Activated CD8-positive, alpha-beta memory T cell treated with anti-CD3 and anti-CD28 coated beads, Interleukin-2, amount 10 ng/mL, durations not matched to agents 7 days and 5 days (primary cell): ENCODE measurements at places on chromosomes 2 and 18. TPM values are rescaled to one million over a fixed set of nuclear protein-coding genes. Genes with fewer than 3 reads are reported as not detected.

DNA sequence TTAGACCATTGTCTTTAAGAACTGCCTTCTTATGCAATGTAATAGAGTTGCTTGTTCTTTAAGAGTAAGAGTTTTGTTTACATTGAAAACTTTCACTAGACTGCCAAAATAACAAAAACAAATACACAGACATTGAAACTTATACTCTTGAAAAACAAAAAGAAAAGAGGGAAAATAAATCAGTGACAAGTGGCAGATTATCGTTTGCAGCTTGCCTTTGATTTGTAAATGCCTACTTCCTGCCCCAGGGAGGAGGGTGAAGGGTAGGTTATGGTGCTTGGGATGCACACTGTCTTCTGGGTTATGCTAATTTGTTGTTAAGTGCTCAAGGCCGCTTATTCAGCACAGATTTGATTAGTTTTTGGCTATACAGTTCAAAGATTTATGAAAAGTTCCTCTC is 198.7 kb downstream of the TGIF1 start:
- DNase-seq: no peak

GRCh38 chr2:195520671-195521155 is 136.3 kb upstream of the SLC39A10 start:
- DNase-seq: no peak

DNA sequence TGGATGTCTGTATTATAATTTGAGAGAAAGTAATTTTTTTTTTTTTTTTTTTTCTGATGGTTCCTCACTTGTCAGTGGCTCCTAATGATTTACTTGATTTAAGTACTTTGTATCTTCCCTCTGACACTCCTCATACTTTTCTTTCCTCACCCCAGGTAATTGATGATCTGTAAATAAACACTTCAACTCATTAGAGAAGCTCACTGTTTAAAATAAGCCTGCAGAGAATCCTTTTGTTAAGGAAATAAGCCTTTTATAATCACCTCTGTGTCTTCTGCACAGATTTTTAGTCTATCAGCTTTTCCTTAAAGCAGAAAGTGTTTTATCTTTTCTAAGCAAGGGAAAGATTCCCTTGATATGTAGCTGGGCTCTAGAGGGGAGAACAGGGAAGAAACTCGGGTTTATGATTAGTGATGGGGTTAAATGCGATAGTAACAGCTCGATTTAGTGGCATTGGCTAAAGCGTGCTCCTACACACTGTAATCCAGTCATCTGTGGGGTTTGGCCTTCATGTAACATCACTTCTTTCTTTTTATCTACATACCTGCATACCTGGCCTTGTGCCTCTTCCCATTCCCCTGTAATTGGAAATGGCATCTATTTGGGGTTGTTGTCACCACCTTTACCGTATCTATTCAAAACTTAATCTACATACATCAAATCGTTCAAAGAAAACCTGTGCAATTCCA is 60.1 kb upstream of the LRRTM1 start:
- DNase-seq: no peak

GRCh38 chr2:42127425-42128424 is 41.4 kb upstream of the EML4 start:
- DNase-seq: no peak

GRCh38 chr2:121273116-121273515 is 11.9 kb downstream of the TFCP2L1 start:
- no peak for DNase-seq

DNA sequence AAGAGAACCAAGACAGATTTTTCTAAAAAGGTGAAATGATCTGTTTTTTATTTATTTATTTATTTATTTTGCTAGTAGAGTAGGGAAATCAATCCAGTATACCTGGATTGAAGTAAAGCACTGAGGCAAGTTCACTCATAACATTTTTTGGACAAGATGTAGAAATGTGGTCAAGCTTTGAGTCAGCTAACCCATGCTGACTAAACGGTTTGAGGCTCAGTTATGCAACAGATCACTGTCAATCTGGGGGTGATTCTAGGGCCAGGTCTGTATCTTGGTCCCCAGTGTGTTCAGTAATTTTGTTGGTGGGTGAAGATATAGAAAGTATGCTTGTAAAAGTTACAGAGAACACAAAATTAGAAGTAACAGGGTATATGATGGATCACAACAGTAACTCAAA is 60.2 kb downstream of the RMDN2 start:
- peak; percentile 43 for DNase-seq

DNA sequence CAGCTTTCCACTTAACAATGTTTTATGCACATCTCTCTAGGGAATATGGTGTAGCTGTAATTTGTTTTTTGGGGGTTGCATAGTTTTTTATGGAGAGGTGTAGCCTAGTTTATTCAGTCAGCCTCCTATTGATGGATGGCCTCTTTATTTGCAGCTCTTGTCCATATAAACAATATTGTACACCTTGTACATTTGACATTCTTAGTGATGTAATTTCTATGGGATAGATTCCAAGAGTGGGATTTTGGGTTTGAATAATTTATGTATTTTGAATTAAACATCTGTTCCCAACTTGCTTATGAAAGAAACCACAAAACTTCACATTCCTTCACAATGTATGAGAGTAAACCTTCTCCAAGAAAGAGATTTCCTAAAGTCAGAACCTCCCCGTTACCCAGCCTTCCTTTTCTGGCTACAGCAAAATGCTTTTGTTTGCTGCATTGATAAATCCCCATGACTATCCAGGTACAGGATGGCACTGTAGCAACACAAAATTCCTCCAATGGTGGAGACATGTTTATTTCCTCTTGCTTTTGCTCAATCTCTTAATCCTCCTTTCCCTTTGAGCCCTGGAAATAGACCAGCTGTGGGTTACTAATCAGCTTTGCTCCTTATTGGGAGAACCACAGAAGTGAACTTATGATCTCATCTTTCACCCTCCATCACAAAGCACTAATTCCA is 58.4 kb upstream of the GALR1 start:
- no peak for DNase-seq

DNA sequence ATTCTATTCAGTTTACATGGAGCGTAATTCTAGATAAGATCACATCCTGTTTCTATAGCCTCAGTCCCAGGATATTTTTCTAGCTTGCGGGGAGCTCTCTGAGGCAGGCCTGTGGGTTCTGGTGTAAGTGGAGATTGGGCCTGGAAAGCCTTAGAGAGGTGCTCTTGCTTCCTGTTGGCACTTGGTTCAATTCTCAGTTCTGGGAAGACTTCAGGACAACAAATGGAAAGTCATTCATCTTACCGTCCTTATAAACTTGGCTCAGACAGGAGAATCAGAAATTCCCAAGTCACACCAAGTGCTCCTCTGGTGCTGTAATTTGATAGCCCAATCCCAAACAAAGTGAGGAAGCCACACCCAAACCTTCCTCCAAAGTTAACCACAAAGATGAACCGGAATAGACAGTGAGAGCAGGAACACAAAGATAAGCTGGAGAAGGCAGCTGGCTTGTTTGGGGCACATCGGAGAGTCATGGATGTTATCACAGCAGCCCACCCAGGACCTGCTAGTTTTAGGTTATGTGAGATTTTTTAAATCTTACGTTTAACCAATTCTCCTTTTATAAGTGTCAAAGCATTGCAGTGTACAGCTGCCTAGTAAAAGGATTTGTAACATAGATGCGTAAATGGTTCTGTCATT is 144.3 kb upstream of the MAP3K20 start:
- DNase-seq: no peak

DNA sequence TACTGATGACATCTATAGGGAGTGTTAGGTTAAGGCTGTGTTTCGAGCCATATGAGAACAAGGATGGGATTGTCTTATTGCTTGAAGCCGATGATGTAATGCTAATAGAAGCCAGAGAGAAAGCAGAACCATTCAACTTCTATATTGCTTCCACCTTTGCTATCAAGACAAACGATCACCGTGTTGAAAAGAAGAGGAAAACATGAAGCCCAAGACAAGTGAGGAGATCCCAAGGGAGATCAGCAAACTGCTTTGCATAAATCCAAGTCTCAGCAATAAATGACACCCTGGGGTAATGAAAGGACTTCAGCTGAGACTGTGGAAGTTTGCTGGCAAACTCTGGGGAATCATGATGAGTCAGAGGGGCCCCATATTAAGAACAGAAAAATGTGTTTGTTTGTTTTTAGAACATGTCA is 206.2 kb downstream of the NCKAP5 start:
- no peak for DNase-seq

DNA sequence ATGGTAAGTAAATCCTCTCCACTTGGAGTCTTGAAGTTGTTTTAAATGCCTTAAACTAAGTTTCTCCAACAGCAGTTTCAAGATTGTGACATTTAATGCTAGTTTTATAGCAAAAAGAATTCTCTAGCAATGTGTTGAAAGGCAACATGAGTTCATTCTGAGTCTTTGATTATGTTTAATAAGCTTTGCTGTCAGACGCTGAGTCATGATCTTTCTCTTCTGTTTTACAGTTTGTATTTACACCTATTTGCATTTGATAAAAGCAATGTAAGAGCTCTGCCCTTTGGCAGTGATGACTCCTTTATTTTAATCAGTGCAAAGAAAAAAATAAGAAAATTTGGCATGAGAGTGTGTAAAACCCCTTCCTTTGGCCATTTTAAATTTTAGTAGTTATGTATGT is 497.7 kb downstream of the STK39 start:
- no peak for DNase-seq

DNA sequence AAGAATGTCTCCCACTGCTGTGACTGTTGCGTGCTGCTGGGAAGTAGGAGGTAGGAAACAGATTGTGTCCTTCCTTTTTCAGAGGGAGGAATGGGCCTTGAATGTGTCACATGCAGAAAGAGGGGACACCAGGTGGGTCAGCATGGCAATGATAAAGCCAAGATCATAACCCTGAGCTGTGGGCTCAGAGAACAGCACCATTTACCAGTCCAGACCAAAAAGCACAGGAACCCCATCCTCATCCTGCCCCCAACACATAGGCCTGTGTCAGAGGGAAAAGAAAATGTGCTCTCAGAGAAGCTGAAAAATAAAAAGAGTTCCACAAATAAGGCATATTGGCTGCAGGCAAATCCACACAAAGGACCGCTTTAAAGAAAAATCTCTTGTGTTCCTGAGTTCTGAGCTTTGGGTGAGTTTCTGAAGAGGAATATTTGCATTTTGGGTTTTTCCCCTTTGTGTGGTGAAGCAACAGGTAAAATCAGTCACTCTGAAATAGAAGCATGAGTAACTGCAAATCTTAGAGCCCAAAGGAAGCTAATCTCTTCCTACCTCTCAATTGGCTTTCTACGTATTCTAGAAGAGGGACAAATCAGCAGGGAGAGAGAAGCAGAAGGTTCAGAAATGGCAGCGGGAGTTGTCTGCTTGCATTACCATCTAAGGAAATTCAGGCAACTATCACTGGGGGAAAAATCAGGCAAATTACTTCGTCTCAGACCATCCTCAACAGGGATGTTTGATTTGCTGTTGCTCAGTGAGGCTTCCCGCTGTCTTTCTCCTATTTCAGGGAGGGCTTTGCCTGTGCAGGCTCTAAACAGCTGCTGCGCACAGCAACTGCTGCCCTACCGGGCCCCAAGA is 106.8 kb downstream of the BCL11A start:
- DNase-seq: no peak

- DNase-seq: no peak
These were observed 41.8 kb downstream of the CCDC102B start for GRCh38 chr18:68839701-68840100.

DNA sequence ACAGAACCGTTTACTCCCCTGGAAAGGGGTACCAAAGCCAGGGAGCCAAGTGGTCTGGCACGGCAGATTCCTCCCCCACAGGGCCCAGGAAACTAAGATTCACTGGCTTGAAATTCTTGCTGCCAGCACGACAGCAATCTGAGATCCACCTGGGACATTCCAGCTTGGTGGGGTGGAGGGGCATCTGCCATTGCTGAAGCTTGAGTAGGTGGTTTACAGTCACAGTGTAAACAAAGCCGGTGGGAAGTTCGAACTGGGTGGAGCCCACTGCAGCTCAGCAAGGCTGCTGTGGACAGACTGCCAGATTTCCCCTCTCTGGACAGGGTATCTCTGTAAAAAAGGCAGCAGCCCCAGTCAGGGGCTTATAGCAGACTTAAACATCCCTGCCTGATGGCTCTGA is 901.7 kb upstream of the LRRTM1 start:
- DNase-seq: no peak

DNA sequence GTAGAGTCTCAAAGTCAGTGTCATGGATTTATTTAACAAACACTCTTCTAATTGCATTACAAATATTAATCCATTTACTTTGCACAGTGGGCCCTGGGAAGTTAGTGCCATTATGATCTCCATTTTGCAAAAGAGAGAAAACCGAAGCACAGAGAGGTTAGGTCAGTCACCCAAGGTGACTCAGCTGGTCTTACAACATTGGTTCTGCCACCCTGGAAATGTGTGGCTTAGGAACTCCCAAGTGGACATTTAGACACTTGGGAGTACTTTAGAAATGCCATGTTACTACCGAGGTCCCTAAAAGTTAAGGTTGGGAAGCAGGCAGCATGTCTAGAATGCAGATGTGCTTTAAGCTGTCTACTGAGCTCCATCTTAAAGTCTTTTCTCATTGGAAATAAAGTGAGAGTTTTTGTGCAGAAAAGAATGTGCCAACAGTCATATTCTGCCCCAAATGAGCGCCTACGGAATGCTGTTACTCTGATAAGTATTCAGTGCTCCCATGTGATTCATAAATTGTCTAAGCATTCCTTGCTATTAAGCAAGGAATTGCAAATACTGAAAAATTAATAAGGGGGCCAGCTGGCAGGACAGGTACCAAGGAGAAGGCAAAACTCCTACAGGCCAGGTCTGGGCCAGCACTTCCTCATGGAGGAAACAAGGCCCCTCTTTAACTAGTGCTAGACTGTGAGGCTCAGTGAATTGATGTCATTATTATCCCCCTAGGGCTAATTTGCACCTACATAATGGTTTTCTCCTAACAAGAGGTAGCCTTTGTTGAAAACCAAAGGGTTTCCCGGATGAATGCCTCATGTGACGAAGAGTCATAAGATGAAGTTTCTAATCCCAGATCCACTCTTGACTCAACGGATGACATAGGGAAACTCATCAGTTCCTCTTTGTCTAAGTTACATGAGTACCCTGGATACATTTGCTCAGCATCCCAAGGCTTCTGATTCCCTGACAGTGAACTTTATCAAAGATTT is 16.3 kb downstream of the NRP2 start:
- no peak for DNase-seq

GRCh38 chr2:157196956-157197355 is 60.5 kb upstream of the GALNT5 start:
- DNase-seq: no peak

DNA sequence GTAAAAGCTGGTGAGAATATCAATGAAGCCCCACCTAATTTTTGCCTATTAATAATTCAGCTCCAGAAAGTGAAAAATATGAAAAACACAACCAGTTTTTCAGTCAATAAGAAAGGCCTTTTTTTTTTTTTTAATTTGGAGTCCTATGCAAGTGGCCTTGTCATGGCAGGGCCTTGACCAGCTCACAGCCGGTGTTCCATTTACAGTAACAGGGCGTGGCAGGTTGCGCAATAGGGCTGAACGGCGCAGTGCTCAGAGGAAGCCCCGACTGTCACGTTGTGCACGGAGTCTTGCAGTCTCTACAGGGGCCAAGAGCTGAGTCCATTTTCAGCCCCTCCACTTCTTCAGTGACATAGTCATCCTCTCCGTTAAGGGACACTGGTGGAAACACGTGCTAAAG is 184.1 kb upstream of the FN1 start:
- no peak for DNase-seq

SLC16A14 gene
- total RNA-seq: 0.47 TPM

CGREF1 gene
- total RNA-seq: 1.1 TPM

ME2 gene
- 86.9 TPM for total RNA-seq

MAP3K2 gene
- 53.5 TPM for total RNA-seq

MRO gene
- total RNA-seq: not detected

SLC5A7 gene
- not detected for total RNA-seq

DLX2 gene
- total RNA-seq: 0.12 TPM

GTF3C2 gene
- total RNA-seq: 54.6 TPM

NPPC gene
- total RNA-seq: not detected

LPIN1 gene
- 57.1 TPM for total RNA-seq

LRRTM4 gene
- not detected for total RNA-seq

FOXI3 gene
- not detected for total RNA-seq

TMEM178A gene
- not detected for total RNA-seq

SPEG gene
- 1.3 TPM for total RNA-seq

CNDP1 gene
- not detected for total RNA-seq
